Naive thymus-derived CD8-positive, alpha-beta T cell (primary cell): ENCODE measurements at places on chromosomes 1 and 21.

DNA sequence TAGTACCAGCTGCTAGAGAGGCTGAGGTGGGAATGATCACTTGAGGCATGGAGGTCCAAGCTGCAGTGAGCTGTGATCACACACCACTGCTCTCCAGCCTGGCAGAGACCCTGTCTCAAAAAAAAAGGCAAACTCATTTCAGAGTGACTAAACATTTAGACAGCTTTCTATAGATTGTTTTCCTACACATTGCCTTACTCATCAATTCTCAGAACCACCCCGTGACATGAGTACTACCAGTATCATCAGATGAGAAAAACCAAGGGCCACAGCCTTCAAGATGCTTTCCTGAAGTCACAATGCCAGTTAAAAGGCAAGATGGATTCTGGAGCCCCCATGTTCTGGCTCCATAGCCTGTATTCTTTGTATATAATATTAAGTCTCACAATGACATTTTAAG is 22.4 kb upstream of the SMPDL3B start:
- DNase-seq: no peak

GRCh38 chr1:77632216-77632615 is 50.2 kb downstream of the ZZZ3 start:
- no peak for DNase-seq

- DNase-seq: no peak
These were observed 4.6 kb upstream of the BTG2 start for GRCh38 chr1:203300441-203301330.

GRCh38 chr1:13775459-13775858 is 75.5 kb downstream of the PRDM2 start:
- DNase-seq: no peak

DNA sequence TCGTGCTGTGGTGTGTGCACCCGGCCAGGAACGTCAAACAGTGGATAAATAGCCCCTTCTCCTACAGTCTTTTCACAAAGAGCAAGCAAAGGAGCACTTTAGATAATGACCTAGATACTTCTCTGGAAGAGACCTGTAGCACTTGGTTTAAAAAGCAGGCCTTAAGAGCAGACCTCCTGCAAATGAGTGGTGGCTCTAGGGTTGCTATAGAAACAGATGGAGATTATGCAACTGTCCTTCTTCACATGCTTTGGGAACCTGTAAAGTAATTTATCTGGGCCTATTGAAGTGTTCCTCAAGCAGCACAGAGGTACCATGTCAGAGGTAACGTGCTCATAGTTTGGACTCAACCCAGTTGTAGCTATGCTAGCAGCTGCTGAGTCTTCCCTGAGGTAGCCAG is 208.2 kb upstream of the KIAA0040 start:
- DNase-seq: no peak

GRCh38 chr21:36096398-36097290 is 26.8 kb downstream of the CBR1 start:
- DNase-seq: no peak

DNA sequence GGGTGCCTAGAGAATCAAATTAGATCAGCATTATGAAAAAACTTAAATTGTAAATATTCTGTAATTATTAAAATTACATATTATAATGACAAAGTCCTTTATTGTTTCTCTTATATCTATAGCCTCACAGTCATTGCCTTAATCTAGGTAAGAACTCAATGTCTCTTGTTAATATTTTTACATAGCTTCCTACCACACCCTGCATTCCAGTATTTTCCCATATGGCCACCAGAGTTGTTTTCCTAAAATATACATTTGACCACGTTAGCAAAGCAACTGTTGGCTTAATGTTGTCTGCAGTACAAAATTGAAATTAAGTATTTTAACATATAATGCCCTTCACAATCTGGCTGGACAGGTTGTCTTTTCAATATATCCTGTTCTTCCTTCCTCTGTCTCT is 230.3 kb downstream of the DNAH14 start:
- no peak for DNase-seq

- DNase-seq: no peak
These were observed 78.6 kb downstream of the SYT6 start for GRCh38 chr1:114075105-114075504.

DNA sequence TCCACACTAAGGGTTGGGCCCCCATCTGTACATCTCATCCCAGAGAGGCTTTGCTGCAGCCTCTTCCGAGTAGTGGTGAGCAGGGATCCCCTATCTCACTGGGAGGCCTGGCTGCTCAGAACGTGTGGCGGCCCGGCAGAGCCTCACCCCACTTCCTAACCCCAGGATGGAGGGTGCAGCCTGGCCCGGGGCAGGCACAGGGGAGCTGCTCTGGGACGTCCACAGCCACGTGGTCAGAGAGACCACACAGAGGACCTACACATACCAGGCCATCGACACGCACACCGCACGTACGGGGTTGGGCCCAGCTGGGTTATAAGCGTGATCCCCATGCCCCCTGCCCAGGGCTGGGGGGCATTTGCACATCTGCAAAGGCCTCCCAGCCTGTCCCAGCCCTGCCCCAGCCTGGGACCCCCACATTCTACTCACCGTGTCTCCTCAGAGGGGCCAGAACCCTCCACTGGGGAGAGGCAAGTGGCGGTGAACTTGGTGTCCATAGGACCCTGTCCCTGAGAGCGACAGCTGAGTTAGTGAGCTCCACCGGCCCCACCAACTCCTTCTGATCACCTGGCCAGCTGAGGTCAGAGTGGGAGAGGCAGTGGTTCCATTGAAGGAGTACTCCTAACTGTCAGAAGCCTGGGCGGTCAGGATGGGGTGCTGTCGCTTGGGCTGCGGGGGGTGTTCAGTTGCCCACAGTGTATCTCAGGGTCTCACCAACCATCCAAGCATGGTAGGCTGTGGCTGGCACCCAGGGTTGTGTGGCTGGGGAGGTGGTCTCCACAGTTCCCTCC is 41.2 kb downstream of the TRIM11 start:
- DNase-seq: no peak

DNA sequence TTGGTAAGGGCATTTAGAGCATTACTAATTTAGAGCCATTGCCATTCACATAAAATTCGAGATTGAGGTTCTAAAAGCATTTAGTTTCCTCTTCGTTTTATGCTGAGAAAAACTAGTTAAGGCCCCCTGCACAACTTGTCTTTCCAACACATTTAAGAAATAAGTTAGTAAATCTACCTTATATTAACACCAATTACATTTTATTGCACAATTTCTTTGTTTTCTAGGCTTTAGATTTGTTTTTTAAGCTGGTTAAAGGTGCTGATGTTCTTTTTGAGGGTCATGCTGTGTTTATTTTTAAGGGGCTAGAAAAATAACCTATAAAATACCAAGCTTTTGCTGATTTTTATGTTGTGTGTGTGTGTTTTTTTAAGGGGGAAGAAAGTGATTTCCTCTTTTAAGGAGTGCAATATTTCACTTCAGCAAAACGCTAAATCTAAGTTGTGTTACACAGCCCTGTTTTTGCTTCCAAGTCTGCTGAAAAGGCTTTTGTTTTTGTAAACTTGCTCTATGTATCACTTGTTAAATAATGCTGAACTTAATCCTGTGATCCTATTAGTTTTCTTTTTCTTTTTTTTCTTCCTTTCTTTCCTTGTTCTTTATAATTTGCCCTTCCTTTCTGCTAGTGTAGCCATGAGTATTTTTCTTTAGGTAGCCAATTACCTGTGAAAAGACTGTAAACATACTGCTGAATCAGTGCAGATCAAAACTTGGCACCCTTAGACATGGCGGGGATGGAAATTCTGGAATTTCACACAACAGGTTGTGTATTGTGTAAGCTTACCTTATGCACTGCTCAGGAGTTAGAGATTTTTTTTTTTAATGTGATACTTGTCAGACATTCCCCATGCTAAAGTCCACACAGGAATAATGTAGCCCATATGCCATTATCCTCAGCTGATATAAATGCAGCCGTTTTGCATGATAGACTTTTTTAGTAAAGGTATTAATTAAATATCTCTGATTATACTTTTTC is 1.5 kb downstream of the CEPT1 start:
- DNase-seq: no peak

- DNase-seq: no peak
These were observed 14.4 kb downstream of the COL16A1 start for GRCh38 chr1:31689379-31689778.

- DNase-seq: no peak
These were observed 53.7 kb downstream of the KCNJ6 start for GRCh38 chr21:37862536-37862935.

DNA sequence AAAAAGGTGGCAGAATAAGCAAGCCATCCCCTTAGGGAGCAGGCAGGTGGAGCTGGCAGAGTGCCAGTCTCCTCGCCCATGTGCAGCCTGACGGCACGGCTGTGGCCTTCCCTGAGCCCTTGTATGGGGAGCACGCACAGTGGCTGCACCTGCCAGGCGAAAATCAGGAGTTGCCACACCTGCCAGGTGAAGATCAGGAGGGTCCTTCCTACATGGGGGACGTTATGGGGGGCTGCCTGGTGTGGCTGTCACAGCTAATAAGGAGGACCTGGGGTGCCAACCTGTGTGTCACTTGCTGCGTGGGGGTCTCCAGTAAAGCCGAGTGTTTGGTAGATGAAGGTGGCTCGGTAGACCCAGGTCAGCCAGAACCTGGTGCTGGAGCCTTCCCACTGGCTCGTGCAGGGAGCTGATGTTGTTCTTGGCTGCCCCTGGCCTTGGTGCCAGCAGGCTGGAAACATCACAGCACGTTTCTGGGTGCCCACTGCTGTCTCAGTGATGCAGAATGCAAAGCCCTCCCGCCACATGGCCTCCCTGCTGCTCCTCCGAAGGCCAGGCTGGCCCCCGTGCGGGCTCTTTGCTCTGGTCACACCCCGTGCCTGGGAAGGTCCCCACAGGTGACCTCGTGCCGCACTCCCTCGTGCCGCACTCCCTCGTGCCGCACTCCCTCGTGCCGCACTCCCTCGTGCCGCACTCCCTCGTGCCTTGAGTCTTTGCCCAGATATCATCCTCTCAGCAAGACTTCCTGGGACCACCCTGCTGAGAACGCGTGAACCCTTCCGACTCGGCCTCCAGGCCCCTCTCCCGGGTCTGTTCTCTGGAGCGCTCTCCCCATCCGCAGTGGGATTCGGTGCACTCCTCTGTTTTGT is 55.4 kb downstream of the SLC37A1 start:
- peak; percentile 15 for DNase-seq

GRCh38 chr21:40299451-40299850 is 432.2 kb downstream of the PCP4 start:
- DNase-seq: no peak

- DNase-seq: no peak
These were observed 61.4 kb upstream of the FMN2 start for GRCh38 chr1:240030236-240030635.

GRCh38 chr1:172254521-172255222 is 165.8 kb upstream of the C1orf105 start:
- DNase-seq: no peak

DNA sequence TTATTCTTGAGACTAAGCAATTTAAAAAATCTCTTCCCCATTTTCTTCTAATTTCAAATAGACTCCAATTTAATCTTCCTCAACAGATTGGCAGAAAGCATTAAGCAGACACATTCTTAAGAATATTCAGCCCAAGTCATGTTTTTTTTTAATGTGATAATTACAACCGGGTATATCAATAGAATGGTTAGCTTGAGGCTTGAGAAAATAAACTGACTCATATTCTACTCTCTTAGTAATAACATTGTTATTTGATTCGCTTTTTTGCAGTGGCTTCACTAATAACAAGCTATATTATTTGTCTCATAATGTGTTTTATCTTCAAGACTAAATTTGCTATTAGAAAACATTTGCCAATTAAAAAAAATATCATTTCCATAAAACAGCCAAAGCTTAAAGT is 488.6 kb upstream of the RGS18 start:
- DNase-seq: no peak

DNA sequence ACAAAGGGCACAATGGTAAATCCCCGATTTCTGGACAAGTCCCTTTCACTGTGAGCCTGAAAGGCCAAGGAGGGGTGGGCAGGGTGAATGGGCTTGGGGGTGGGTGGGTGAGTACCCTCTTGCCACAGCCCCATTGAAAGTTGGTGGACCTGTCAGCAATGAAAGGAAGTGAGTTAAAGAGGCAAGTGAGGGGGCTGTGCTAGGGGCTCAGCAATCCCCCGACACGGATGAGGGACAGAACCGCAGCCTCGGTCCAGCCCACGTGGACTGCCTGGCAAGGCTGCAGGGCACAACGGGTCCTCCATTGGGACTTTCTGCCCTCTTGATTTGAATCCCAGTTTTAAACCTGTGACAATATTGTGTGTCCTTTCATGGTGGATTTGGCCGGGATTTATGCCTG is 255.3 kb downstream of the FOXD2 start:
- no peak for DNase-seq

- no peak for DNase-seq
These were observed 21.9 kb downstream of the LGALS8 start for GRCh38 chr1:236545621-236546169.

DNA sequence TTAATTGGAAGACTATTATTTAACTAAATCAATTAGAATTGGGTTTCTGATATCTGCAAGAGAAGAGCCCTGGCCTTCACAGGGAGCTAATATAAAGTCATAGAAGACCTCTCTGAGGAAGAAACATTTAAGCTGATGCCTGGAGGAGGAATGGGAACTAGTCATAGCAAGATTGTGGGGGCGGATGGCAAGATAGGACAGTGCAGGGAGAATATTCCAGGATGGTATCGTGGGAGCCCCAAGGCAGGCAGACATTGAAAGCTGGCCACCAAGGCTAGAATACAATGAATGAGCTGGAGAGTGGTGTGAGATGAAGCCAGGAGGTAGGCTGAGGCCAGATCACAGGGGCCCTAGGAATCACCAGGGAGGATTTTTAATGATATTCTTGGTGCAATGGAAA is 20.8 kb upstream of the MYSM1 start:
- no peak for DNase-seq

- no peak for DNase-seq
These were observed 247.1 kb upstream of the RAB4A start for GRCh38 chr1:229023651-229024300.

DNA sequence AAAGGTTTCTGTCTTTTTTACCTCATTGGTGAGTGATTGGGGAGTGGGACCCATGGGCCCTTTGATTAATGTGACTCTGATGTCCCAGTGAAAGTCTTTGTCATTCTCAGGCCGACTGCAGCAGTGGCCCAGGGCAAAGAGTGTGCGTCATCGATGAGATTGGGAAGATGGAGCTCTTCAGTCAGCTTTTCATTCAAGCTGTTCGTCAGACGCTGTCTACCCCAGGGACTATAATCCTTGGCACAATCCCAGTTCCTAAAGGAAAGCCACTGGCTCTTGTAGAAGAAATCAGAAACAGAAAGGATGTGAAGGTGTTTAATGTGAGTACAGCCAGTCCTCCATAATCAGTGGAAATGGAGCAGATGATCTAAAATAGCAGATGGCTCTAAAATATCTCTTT is 19.4 kb downstream of the NTPCR start:
- DNase-seq: no peak

- no peak for DNase-seq
These were observed 80.5 kb downstream of the PRKAB2 start for GRCh38 chr1:147091801-147092200.
